ENCODE measurements at places on chromosomes 6 and 20.

DNA sequence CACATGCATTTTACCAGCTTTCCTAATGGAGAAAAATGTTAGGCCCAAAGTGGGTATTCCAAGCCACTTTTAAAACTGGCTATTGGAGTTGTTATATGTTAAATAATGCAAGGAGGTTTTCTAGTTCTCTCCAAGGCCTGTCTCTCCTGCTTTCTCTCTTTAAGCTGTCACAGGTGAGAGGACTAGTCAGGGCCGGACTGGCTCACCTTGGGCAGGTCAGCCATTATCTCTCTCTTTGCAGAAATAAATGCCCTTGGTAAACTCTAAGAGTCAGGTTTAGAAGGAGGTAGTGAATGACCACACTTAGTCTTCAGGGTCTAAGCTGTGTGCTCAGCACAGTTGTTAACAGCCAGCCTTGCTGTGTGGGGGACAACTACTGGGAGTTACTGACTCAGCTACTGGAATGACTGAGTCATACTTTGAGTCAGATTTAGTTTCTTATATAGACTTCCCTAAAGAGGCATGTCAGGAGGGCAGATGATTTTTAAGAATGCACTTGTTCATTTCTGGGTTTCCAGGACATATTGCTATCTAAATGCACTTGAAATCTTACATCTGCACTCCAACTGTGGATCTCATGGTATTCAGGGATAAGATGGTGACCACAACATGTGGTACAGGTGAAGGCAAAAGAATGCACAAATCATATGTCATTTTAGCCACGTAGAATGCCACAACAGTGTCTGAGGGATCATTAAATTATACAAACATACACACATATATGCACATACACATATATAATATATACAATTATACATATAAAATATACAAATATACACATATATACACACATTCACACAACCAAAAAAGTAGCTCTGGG, 719.4 kb downstream of the EPM2A start:
- DNase-seq = no peak

- DNase-seq = no peak
These were observed 8.0 kb upstream of the KCNK16 start for GRCh38 chr6:39330476-39330875.

- no peak for DNase-seq
These were observed 97.6 kb downstream of the ELOVL5 start for GRCh38 chr6:53251033-53251672.

- no peak for DNase-seq
These were observed 5.1 kb downstream of the RPL10A start for GRCh38 chr6:35473075-35473849.

DNA sequence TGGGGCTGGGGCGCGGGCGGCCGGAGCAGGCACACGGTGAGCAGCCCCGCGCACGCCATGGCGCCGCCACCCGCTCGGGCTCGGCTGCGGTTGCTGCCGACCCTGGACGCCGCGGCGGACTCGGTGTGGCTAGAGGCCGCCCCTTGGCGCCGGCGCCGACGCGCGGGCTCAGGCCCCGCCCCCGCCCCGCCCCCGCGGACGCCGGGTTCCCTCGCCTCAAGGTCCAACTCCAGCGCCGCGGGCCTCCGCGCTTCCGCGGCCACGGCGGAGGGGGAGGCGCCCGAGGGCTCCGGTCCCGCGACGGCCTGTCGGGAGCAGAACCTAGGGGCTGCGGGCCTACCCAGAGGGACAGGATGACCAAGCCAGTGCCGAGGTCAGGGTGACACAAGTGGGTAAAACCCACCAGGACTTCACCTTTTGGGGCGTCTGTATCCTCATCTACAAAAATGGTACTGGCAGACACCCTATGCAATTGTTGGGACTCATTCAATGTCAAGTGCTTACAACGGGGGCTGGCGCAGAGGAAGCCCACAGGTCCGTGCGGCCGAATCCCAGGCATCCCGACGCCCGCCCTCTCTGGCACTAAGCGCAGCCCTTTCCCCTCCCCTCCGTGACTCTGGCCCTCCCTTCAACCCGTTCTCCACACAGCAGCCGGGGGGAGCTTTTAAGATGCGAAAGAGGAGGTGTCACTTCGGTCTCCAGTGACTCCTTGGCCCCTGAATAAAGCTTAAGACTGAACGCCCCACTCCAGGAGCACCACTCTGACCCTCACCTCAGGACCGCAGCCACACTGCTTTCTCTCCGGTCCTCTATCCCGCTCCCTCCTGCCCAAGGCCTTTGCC, at the start of gene NECAB3:
Gene NECAB3, minus strand, starts transcription at position 135 of the 842 bp plus-strand sequence. Its CDS starts 76 bp downstream, at position 59.
- peak; percentile 59 for DNase-seq
